ENCODE measurements at places on chromosomes 2 and 18.

- no peak for DNase-seq
These were observed 166.7 kb downstream of the TCF4 start for GRCh38 chr18:55421308-55421614.

GRCh38 chr18:44732599-44732998, 51.9 kb downstream of the SETBP1 start:
- DNase-seq = no peak

DNA sequence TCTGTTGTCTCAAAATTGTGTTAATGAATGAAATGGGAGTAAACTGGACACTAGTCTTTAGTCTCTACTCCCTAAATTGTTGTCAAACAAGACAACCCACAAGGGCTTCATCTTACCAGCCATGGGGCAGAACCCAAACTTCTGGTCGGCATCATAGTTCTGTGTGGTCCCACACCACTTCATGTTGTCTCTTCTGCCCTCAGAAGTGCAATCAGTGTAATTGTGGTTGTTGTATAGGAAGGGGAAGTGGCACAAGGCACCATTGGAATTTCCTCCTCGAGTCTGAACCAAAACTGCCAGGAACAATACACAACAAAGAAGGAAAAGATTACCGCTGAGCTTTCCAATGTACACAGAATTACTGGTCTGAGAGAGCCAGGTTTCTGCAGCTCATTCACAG, 12.6 kb downstream of the FN1 start:
- no peak for DNase-seq

- peak; percentile 22 for DNase-seq
These were observed 48.4 kb downstream of the UNC50 start for GRCh38 chr2:98656800-98657199.

- DNase-seq = no peak
These were observed 81.4 kb downstream of the DCDC2C start for GRCh38 chr2:3784731-3785130.

GRCh38 chr2:85175369-85176299, 42.4 kb downstream of the TCF7L1 start:
- DNase-seq = no peak

- DNase-seq = no peak
These were observed 85.9 kb downstream of the USP40 start for GRCh38 chr2:233480490-233481202.

DNA sequence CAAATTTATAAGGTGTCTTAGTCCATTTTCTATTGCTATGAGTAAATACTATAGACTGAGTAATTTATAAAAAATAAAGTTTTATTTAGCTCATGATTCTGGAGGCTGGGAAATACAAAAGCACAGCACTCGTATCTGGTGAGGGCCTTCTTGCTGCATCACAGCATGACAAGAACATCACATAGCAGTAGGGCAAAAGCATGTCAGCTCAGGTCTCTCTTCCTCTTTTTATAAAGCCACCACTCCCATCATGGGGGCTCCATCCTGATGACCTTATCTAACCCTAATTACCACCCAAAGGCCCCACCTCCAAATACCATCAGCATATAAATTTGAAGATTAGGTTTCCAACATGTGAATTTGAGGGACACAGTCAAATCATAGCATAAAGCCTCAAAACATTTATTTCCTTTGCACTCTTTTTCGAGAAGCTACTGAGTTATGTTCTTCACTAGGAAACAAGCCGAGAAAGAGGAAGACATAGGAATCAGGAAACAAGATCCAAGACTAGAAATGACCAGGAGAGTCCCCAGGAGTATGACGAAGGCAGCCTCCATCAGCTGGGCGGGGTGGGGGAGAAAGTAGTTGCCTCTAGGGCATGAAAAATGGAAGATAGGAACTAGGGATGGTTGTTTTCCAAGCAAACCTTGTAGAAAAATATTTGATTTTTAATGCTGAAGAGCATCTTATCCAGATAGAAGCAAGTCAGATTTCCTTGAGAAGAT, 24.1 kb upstream of the NABP1 start:
- DNase-seq = no peak
